GM13976 (cell line): ENCODE measurements at places on chromosomes 4 and X.

GRCh38 chr4:121397941-121398601 is 17.3 kb upstream of the QRFPR start:
- DNase-seq = no peak

DNA sequence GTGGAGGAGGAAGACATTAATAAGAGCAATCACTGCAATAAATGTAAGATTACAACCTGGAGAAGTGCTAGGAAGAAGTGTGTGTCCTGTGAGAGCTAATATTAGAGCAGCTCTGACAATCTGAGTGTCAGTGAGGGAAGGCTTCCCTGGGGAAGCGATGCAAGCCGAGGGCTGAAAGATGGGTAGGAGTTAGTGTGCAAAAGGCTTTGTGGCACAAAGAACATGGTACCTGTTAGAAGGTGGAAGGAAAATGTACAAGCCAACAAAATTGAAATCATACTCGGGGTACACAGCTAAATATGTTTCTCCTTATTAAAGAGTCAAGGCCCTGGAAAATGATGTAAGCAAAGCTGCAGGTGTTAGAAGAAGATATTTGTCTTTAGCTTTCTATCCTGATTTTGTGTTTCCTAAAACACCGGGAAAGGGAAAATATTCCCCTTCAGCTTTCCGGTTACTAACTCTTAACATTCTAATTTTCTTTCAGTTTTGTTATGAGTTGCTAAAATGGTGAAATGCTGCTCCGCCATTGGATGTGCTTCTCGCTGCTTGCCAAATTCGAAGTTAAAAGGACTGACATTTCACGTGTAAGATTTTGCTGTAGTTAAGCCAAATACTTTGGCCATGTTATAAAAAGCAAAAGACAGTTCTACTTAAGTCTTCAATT is 808 bp downstream of the THAP6 start:
- DNase-seq = no peak

DNA sequence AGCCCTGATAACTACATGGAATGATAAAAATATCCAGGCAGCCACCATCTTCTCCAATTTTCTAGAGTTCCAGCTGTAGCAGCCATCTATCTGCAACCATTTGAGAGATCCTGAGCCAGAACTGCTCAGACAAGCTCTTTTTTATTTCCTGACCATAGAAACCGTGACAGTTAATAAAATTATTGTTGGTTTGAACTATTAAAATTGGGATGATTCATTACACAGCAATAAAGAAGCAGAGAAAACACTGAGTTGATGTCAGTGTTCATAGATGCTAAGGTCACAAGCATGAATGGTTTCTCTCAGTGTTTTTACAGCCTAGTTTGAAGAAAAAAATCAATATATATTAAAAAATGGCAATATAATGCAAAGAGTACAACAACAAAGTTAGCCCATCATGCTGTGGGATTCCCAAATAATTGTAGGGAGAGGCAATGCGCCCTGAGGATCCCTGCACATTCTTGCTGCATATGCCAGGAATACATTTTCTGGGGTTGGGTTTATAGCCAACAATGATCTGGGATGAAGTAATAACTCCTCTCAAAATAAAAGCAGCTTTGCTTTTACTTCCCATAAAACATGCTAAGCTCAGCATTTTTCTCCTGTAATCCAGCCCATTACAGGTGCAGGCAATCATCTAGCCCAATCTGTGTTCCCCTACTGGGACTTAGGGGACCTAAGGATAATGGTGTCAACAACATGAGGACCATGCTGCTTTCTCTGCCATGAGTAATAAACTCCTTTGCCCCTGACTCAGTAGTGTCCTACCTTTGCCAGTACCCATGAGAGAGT is 84.0 kb downstream of the PABPC4L start:
- DNase-seq = no peak

DNA sequence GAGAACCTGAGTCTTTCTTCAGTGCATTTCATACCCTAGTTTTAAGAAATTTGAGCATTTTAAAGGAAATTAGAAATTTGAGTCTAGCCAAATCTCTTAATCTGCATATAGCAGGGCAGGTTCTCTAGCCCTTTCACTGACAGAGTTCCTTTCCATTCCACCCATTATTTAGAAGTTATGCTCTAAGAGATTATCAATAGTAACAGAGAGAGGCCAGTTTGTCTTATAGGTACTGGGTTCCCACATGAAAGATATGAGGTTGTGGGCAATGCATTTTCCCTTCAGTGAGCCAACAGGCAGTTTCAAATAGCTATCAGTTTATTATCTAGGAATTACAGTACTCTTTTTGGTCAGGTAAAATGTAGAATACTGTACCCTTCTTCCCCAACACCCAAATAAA is 7.3 kb upstream of the GALNT7 start:
- DNase-seq = no peak

GRCh38 chr4:6881908-6882307 is 27.7 kb upstream of the TBC1D14 start:
- DNase-seq = no peak

GRCh38 chr4:148305751-148306150 is 136.5 kb downstream of the NR3C2 start:
- DNase-seq = no peak

GRCh38 chr4:156476359-156476758 is 495.2 kb downstream of the PDGFC start:
- no peak for DNase-seq

DNA sequence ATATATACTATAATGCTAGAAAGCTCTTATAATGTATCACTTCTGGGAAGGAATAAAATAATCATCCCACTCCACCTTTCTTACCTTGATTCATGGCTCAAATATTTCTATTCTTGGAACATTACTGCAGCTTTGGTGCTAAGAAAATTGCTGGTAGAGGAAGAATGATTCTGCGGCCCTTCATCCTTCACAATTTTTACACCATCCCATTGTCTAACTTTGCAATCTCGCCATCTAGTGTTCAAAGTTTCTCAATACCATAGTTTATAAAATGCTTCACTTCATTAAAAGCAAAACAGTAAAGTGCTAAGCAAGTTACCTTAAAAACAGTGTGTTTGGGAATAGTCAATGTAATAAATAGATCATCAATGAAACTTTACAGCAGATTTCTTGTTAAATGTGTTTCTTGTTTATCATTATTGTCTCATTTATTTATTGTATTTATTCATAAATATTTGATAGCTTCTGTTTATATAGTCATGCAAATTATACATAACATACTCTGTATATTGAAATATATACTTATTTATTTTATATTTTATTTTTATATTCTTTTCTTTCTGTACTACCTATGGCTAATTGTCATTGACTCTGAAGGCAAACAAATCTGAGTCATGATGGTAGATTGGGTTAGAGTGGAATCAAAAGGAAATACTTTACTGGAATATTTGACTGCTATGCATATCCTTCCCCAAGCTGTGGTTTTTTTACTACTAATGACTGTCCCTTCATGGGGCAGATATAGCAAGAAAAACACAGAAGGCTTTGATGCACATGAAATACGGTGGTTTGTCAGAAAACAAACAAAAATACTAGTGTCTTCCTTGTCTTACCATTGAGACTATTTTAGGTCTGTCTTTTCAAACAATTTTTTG is 390.7 kb downstream of the MAPK10 start:
- peak; percentile 25 for DNase-seq

DNA sequence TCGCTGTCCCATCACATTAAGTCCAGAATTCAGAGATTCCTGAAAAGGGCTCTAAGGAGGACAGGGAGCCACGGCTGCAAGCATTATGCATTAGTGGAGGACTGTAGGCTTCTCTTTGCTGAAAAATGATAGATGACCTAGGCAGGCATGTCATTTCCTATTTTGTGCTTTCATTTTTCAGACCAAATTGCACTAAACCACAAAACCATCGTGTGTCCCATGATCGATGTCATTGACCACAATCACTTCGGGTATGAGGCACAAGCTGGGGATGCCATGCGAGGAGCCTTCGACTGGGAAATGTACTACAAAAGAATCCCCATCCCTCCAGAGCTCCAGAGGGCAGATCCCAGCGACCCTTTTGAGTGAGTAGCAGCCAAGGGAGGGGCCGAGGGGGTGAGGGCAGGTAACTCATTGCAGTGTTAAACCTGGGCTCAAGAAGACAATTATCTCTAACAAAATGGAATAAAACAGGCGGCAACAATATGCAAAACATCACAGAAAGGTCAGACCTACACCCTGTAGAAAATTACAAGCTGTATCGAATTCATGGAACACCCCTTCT is 355.2 kb upstream of the GALNT7 start:
- DNase-seq = no peak

DNA sequence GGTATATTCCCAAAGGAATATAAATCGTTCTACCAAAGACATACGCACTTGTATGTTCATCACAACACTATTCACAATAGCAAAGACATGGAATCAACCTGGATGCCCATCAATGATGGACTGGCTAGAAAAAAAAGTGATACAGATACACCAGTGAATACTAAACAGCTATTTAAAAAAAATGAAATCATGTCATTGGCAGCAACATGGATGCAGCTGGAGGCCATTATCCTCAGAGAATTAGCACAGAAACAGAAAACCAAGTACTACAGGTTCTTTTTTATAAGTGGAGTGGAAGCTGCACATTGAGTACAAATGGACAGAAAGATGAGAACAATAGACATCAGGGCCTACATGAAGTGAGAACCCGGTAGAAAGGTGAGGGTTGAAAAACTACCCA is 81.4 kb downstream of the ANTXR2 start:
- DNase-seq = no peak

GRCh38 chr4:122010610-122011009 is 58.8 kb upstream of the TRPC3 start:
- DNase-seq = no peak

DNA sequence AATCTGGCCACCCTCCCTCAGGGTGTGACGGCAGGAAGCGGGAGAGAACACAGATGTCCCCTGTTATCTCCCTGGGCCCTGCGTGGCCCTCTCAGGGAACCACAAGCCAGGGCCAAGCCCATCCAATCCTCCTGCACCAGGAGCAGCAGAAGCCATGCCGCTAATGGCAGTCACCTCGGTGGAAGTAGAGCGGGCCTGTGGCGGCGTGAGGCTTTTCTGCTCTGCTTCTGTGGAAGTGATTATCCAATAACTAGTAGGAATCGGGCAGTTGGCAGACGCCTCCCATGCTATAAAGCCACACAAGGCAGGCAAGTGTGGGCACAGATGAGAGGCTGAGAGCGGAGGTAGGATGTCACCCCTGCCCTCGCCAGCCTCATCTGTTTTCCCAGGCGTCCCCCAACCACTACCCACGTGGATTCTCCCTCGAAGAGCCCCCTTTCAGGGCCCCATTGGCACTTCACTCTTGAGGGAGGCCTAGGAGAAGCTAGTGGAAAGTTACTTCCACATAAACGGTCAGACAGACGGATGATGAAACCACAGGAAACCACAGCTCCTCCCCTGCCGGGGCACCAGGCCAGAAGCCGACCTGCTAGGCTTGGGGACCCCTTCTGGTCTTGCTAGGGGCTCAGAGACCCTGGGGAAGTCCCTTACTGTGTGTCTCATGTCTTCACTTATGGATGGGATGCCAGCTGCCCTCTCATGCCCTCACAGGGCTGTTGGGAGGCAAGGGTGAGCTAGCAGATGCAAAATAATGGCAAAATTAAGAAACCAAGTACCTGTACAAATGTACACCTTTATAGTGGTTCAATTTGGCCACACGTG is 18.8 kb upstream of the TMSB4X start:
- no peak for DNase-seq

- no peak for DNase-seq
Measured at GRCh38 chr4:81204571-81204970, 10.5 kb downstream of the PRKG2 start.

DNA sequence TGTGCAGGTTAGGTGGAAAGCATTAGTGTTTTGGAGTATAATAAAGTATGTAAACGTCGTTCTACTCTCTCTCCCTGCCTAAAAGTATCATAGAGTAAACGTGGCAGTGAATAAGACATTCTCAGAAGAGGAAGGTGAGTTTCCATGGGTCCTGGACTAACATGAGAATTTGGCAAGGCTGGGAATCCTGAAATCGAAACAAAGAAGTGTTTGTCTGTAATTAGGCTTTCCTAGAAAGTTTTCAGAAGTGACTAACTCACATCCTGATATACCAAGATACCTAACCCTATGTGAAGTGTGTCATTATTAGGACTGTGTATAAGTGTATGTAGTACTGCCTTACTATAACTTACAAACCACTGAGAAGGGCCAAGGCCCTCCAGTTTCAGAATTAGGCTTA is 50.7 kb upstream of the MAOA start:
- DNase-seq = no peak

GRCh38 chrX:153882086-153882498 is 3.9 kb downstream of the L1CAM start:
- DNase-seq = no peak

DNA sequence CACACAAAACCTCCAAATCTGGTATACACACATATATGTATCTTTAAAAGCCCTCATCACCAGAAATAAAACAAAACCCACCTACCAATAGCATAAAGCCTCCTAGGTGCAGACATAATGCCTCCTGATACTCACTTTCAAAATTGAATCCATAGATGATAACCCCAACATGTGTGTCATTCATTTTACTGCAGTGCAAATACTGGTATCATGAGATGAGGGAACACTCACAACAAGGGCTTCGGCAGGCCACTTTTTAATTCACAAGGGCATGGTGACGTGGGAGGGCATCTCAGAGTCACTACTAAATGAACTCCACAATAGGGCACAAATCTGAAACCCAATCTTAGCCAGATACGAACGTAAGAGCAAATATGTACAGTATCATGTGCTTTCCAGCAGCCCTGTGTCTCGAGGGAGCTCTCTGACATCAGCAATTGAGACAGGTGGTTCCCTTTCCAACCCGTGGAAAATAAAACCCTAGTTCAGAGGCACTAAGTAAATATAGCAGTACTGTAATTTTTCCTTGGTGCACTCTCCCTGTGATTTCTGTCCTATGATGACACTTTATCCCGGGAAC is 14.1 kb upstream of the PPARGC1A start:
- DNase-seq = no peak

GRCh38 chrX:50787099-50787498 is 26.9 kb downstream of the SHROOM4 start:
- DNase-seq = no peak

DNA sequence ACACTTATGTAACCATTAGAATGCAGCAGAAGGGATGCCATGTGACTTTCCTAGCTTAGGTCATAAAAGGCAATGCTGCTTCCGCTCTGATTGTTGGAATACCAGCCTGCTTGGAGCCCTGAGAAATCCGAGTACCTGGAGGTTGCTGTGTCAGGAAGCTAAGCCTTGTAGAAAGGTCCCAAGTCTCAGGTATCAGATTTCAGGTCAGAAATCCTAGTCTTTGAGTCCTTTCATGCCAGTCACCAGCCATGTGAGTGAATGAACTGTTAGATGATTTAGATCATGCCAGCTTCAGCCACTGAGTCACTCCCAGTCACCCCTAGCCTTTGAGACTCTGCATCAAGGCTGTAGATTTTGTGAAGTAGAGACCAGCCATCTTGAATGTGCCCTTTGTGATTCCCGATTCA is 23.5 kb downstream of the RAP1GDS1 start:
- DNase-seq = no peak

GRCh38 chr4:150038335-150039076 is 39.7 kb upstream of the DCLK2 start:
- peak; percentile 20 for DNase-seq

DNA sequence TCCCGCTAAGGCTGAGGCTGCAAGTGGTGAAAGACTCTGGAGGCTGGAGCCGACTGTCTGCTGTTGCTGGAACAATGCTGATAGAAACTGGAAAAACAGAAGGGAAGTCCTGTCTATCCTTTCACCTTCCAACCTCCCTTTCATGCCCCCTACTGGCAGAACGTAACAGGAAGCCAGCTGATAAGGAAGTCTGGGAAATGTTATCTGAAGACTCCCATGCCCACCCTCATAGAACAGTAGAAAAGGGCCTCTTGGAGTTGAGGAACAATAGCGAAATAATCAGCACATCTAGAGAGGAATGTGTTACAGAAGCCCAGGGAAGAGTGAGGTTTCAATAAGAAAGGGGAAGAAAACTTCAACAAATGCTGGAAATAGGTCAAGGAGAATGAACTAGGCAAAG is 117.1 kb upstream of the DKK2 start:
- no peak for DNase-seq
